ENCODE measurements at places on chromosomes 3 and 15. TPM values are rescaled to one million over a fixed set of nuclear protein-coding genes. Genes with fewer than 3 reads are reported as not detected.

GRCh38 chr15:28125673-28126651, 26.8 kb upstream of the OCA2 start:
- DNase-seq = no peak

GRCh38 chr15:61106889-61107288, 122.2 kb downstream of the RORA start:
- no peak for DNase-seq

GRCh38 chr3:171828902-171829770, 14.0 kb upstream of the TMEM212 start:
- no peak for DNase-seq

DNA sequence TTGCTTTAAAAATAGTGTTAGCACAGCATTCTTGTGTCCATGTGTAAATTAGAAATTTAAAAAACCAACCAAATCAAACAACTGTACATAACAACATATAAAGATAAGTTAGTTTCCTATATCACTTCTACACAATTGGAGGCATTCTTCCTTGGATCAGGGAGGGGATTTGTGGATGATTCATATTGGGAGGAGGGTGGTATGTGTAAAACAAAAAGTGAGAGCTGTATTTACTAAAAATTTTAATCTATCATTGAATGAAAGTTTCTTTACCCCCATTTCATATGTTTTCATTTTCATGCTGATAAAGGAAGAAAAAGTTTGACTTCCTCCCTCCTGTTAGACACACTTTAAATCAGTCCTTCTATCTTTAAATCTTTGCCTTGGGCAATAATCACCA, 325.0 kb downstream of the SATB1 start:
- no peak for DNase-seq

DNA sequence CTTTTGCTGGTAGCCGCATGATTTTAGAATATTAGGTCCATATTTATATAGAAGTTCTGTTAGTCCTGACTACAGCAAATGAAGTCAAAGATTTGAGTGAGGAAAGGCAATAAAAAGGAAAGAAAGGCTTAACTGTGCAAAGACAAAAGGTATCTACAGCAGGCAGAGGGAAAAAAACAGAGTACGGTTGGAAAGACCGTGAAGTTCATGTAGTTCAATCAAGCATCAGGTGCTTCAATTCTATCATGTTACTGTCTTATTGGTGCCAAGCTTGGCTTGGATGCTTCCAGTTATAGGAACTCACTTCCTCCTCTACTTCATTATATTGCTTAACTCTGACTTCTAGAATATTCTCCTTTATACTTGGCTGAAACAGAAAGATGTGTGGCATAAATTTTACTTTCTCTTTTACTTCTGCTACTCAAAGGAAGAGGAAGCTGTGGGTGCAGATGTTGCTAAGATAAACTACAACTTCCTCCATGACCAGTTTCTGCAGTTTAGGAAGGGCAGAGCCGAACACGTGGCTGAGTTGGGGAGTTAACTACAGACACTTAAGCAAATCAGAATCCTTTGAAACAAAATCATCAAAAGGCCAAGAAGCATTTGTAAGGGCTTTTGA, 72.6 kb upstream of the ZBED2 start:
- no peak for DNase-seq

DNA sequence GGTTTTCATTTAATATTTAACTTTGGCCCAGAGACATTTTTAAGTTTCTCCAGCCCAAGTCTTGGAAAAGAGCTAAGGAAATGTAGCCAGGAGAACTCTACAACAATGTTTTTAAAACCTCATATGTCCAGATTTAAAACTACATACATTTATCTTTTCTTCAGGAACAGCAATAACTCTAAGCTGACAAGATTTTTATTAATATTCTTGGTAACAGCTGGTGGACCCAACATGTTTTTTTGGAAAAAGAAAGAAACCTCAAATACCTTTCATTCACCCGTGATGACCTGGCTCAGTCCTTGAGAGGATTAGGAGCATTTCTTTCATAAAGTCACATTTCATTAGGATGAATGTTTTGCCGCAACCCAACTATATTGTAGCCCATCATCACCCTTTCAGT, 50.4 kb upstream of the CMSS1 start:
- no peak for DNase-seq

- DNase-seq = peak; percentile 76
These were observed 901 bp downstream of the ALCAM start for GRCh38 chr3:105367406-105368213.

GRCh38 chr15:38670128-38671005, 105.8 kb upstream of the RASGRP1 start:
- no peak for DNase-seq

- no peak for DNase-seq
These were observed 31.4 kb upstream of the LRIG1 start for GRCh38 chr3:66532160-66532587.

- no peak for DNase-seq
These were observed 48.7 kb upstream of the CRTC3 start for GRCh38 chr15:90481023-90481422.

DNA sequence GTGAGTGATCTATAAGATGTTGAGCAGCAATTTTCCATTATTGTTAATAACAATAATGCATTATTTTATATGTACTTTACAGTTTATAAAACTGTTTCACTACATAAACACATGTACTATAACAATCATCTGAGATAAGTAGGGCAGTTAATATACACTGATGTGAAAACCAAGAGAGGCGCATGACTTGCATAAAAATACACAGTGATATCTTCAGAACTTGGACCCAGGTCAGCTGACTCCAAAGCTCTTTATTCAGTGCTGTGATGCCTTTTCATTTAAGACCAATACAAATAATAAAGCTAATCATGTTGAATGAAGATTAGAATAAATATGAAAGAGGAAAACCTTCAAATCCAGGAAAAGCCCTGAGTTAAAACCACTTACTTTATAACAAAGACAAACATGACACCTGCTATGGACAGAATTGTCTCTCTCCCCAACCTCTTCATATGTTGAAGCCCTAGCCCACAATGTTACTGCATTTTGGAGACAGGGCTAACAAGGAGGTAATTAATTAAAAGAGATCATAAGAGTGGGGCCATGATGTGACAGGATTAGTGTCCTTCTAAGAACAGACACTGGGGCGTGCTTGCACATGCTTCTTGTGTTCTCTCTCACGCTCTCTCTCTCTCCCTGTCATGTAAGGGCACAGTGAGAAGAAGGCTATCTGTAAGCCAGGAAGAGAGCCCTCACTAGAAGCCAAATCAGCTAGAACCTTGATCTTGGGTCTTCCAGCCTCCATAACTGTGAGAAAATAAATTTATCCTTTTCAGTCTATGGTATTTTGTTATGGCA, 55.8 kb upstream of the TSPAN3 start:
- DNase-seq = peak; percentile 11

The PIF1 gene
- total RNA-seq = 16.0 TPM

The AGBL1 gene
- total RNA-seq = not detected

Measured in foreskin keratinocyte (primary cell).